ENCODE measurements at places on chromosomes 12 and 14. TPM values are rescaled to one million over a fixed set of nuclear protein-coding genes. Genes with fewer than 3 reads are reported as not detected.

GRCh38 chr12:67425394-67425793 lies 156.2 kb downstream of the CAND1 start:
- no peaks in the 10 kb centered on the region for H3K36me3 ChIP-seq
- H3K27me3 ChIP-seq = no peaks in the 10 kb centered on the region
- H3K4me3 ChIP-seq = no peak overlapping the region
- H3K27ac ChIP-seq = no peak overlapping the region
- no peak for DNase-seq

GRCh38 chr14:63045234-63045611 lies at the start of gene KCNH5:
KCNH5 (minus strand) TSS chr14:63045458; CDS start chr14:63045186, 272 bp downstream.
- peak; percentile 32 for DNase-seq
- peaks cover 43% of the 10 kb centered on the region for H3K27me3 ChIP-seq
- H3K36me3 ChIP-seq = no peaks in the 10 kb centered on the region

GRCh38 chr12:107543416-107543815 lies 142.2 kb upstream of the PWP1 start:
- peaks cover 6% of the 10 kb centered on the region for H3K4me1 ChIP-seq
- H3K27me3 ChIP-seq = no peaks in the 10 kb centered on the region
- H3K4me3 ChIP-seq = no peak overlapping the region
- no peak for DNase-seq

DNA sequence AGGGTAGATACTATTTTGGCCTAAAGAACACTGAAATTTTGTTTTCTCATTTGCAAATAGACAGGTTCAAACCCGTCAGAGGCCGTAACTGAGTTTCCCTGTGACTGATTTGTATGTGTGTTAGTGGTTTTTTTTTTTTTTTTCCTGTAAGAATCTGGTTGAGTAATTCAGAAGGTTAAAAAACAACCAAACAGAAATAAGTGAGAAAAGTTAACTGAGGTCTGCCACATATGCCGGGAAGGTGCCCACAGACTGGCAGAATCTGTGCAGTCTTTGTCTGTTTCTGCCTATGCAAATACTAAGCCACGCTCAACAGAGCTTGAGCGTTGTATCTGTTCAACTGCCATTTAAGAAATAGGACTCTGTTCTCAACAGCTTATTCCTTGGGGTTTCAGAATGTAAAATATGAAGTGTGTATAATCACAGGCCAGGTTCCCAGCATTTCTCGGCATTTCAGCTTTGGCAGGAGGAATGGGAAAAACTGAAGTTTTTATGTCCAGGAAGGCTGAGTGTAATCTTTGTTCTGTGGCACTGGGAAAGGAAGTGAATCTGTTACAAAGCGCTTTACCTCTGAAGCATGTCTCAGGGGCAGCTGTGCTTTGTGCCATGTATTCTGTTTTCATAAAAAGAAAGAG lies 181.9 kb downstream of the PRKCH start:
- peak overlapping the region; percentile 98 for H3K27ac ChIP-seq
- H3K27me3 ChIP-seq = no peaks in the 10 kb centered on the region
- no peak for DNase-seq
- peaks cover 65% of the 10 kb centered on the region for H3K4me1 ChIP-seq
- H3K36me3 ChIP-seq = peaks cover 57% of the 10 kb centered on the region

GRCh38 chr14:22558221-22558913 lies 30.7 kb downstream of the DAD1 start:
- no peaks in the 10 kb centered on the region for H3K27me3 ChIP-seq
- H3K4me3 ChIP-seq = peak overlapping the region; percentile 65
- H3K36me3 ChIP-seq = peaks cover 7% of the 10 kb centered on the region
- H3K4me1 ChIP-seq = peaks cover 81% of the 10 kb centered on the region
- peak overlapping the region; percentile 93 for H3K27ac ChIP-seq

- no peaks in the 10 kb centered on the region for H3K27me3 ChIP-seq
- DNase-seq = no peak
- no peak overlapping the region for H3K27ac ChIP-seq
- H3K4me3 ChIP-seq = no peak overlapping the region
- no peaks in the 10 kb centered on the region for H3K36me3 ChIP-seq
These were observed 274.9 kb upstream of the LMO3 start for GRCh38 chr12:16880864-16881285.

- H3K36me3 ChIP-seq = no peaks in the 10 kb centered on the region
These were observed 118.5 kb upstream of the C14orf180 start for GRCh38 chr14:104460791-104461651.

DNA sequence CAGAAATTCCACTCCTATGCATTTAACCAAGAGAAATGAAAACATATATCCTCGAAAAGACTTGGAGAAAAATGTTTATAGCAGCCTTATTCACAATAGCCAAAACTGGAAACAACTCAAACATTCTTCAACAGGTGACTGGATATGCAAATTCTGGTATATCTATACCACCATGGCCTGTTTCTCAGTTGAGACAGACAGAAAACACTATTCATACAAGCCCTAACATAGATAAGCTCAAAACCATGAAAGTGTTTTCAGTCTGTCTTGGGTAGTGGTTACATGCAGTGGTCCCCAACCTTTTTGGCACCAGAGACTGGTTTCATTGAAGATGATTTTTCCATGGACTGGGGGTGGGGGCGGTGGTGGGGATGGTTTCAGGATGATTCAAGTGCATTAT lies 83.8 kb downstream of the SRGAP1 start:
- no peak overlapping the region for H3K4me3 ChIP-seq
- no peaks in the 10 kb centered on the region for H3K4me1 ChIP-seq
- no peak for DNase-seq
- H3K27me3 ChIP-seq = no peaks in the 10 kb centered on the region

- peaks cover 47% of the 10 kb centered on the region for H3K4me1 ChIP-seq
- H3K36me3 ChIP-seq = peaks cover 12% of the 10 kb centered on the region
- peak within 1 kb of the TSS; percentile 86 for H3K27ac ChIP-seq
These were observed at the start of gene CD63 for GRCh38 chr12:55728939-55729818. CD63 (minus strand) TSS chr12:55729009; CDS start chr12:55728341, 668 bp downstream.

DNA sequence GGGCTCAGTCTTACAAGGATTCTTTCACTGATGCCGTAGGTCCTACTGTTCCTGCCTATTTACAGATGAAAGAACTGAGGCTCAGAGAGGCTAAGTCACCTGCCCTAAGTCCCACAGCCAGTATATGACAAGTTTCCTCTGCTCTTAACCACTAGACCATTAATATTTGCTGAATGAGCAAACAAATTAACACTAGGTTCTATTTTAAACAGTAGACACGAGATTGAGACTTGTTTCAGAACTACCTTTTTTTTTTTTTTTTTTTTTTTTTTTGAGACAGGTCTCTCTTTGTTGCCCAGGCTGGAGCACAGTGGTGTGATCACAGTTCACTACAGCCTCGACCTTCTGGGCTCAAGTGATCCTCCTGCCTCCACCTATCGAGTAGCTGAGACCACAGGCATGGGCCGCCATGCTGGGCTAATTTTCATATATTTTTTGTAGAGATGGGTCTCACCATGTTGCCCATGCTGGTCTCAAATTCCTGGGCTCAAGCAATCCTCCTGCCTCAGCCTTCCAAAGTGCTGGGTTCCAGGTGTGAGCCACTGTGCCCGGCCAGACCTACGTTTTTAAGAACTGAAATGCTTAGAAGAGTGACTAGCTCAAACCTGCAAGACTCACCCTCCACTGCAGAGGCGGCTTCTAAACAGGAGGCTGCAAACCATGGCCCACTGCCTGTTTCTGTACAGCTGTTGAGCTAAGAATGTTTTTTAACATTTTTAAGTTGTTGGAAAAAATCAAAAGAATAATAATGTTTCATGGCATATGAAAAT lies 12.9 kb downstream of the SYNE3 start:
- no peaks in the 10 kb centered on the region for H3K27me3 ChIP-seq
- H3K27ac ChIP-seq = no peak overlapping the region
- no peak overlapping the region for H3K4me3 ChIP-seq
- H3K36me3 ChIP-seq = peaks cover 36% of the 10 kb centered on the region
- DNase-seq = no peak
- H3K4me1 ChIP-seq = peaks cover 51% of the 10 kb centered on the region

- H3K4me1 ChIP-seq = peaks cover 61% of the 10 kb centered on the region
- DNase-seq = peak; percentile 74
- H3K27ac ChIP-seq = peak overlapping the region; percentile 91
- H3K36me3 ChIP-seq = peaks cover 18% of the 10 kb centered on the region
- peak overlapping the region; percentile 78 for H3K4me3 ChIP-seq
- peaks cover 4% of the 10 kb centered on the region for H3K27me3 ChIP-seq
These were observed 2.2 kb downstream of the ASIC1 start for GRCh38 chr12:50059440-50060119.

RPL10L gene
- not detected for total RNA-seq

GZMH gene
- 5.7 TPM for total RNA-seq

All from activated naive CD8-positive, alpha-beta T cell treated with anti-CD3 and anti-CD28 coated beads, Interleukin-2, amount 10 ng/mL, durations not matched to agents 7 days and 5 days (primary cell).